Psoas muscle (tissue), 8 donors: ENCODE measurements at places on chromosomes 6 and 20. TPM values are rescaled to one million over a fixed set of nuclear protein-coding genes. Genes with fewer than 3 reads are reported as not detected.

Gene FAM184A
- total RNA-seq, result 0.22 TPM

Gene IPCEF1
- 0.34 TPM for total RNA-seq

Gene NQO2
- total RNA-seq, result 42.8 TPM

Gene TFAP2A
- total RNA-seq, result not detected

Gene CGAS
- 0.44 TPM for total RNA-seq

Gene EFCAB8
- total RNA-seq, result 0.08 TPM

Gene TBX18
- 1.0 TPM for total RNA-seq

Gene NEURL2
- 8.6 TPM for total RNA-seq

Gene CTCFL
- total RNA-seq, result not detected

Gene CDYL
- total RNA-seq, result 19.9 TPM

Gene THBS2
- 3.3 TPM for total RNA-seq

Gene SLC22A7
- not detected for total RNA-seq

Gene CLPSL2
- total RNA-seq, result not detected

Gene CGA
- not detected for total RNA-seq

Gene SCRT2
- total RNA-seq, result not detected

Gene OR2H1
- not detected for total RNA-seq

Gene COL9A1
- not detected for total RNA-seq

Gene IER3
- total RNA-seq, result 6.3 TPM

Gene PGC
- not detected for total RNA-seq

Gene CPXM1
- total RNA-seq, result 0.62 TPM

Gene NMBR
- total RNA-seq, result not detected

Gene SLC22A16
- not detected for total RNA-seq

Gene HINT3
- 79.9 TPM for total RNA-seq

Gene MAK
- not detected for total RNA-seq

Gene MEI4
- not detected for total RNA-seq

Gene EDN3
- 0.89 TPM for total RNA-seq

Gene RNF39
- total RNA-seq, result not detected

Gene CALHM5
- 0.81 TPM for total RNA-seq

Gene HCRTR2
- total RNA-seq, result not detected

Gene GJA10
- total RNA-seq, result not detected

Gene SPATA25
- 1.3 TPM for total RNA-seq

Gene CD2AP
- total RNA-seq, result 10.2 TPM

Gene EDEM2
- total RNA-seq, result 5.0 TPM

Gene ZNF311
- total RNA-seq, result 0.22 TPM

Gene SGK2
- not detected for total RNA-seq

Gene MLN
- not detected for total RNA-seq

Gene APCDD1L
- total RNA-seq, result 0.22 TPM

Gene PRDM13
- total RNA-seq, result not detected

Gene ZNF341
- total RNA-seq, result 1.5 TPM

Gene OXT
- total RNA-seq, result not detected

Gene NNAT
- 9.2 TPM for total RNA-seq

Gene BPI
- not detected for total RNA-seq

Gene DHX35
- total RNA-seq, result 6.8 TPM

Gene OSTM1
- 21.6 TPM for total RNA-seq

Gene MYO6
- 3.5 TPM for total RNA-seq

Gene TAGAP
- total RNA-seq, result 0.42 TPM
